Purkinje cell (primary cell): ENCODE measurements at places on chromosomes 2 and 18. TPM values are rescaled to one million over a fixed set of nuclear protein-coding genes. Genes with fewer than 3 reads are reported as not detected.

The GLI2 gene
- 0.19 and 0.83 TPM in 2 replicates for polyA plus RNA-seq

The UGT1A8 gene
- not detected in 2 replicates for polyA plus RNA-seq

The ASXL3 gene
- 0.50 and 2.2 TPM in 2 replicates for polyA plus RNA-seq

The ZBTB7C gene
- 0.07 and 1.1 TPM in 2 replicates for polyA plus RNA-seq

The ERICH2 gene
- 18.1 and 23.4 TPM in 2 replicates for polyA plus RNA-seq

The EMILIN1 gene
- not detected in 2 replicates for polyA plus RNA-seq

The CYS1 gene
- polyA plus RNA-seq: 0.22 and 1.0 TPM in 2 replicates

The COL6A3 gene
- polyA plus RNA-seq: 0.03 TPM in 1 of 2 replicates, not detected in the other

The ABHD1 gene
- polyA plus RNA-seq: not detected in 2 replicates

The CFAP221 gene
- polyA plus RNA-seq: 16.7 and 29.3 TPM in 2 replicates

The IHH gene
- not detected in 2 replicates for polyA plus RNA-seq

The REEP1 gene
- polyA plus RNA-seq: 144 and 206 TPM in 2 replicates

The EGR4 gene
- 0.99 TPM in 1 of 2 replicates, not detected in the other for polyA plus RNA-seq

The FZD7 gene
- 3.3 and 6.0 TPM in 2 replicates for polyA plus RNA-seq

The ANKRD62 gene
- not detected in 2 replicates for polyA plus RNA-seq

The DSC3 gene
- polyA plus RNA-seq: not detected in 2 replicates

The XIRP2 gene
- not detected in 2 replicates for polyA plus RNA-seq

The CYP26B1 gene
- 1.1 and 2.8 TPM in 2 replicates for polyA plus RNA-seq

The NDC80 gene
- polyA plus RNA-seq: 0.39 TPM in 1 of 2 replicates, not detected in the other

The L3MBTL4 gene
- 0.31 TPM in 1 of 2 replicates, not detected in the other for polyA plus RNA-seq

The HOXD4 gene
- not detected in 2 replicates for polyA plus RNA-seq

The FLACC1 gene
- 0.88 and 1.1 TPM in 2 replicates for polyA plus RNA-seq

The EFHD1 gene
- polyA plus RNA-seq: 0.15 TPM in 1 of 2 replicates, not detected in the other

The MAL gene
- 60.2 and 73.7 TPM in 2 replicates for polyA plus RNA-seq

The KCNG3 gene
- 0.15 TPM in 1 of 2 replicates, not detected in the other for polyA plus RNA-seq

The SRBD1 gene
- 6.4 and 8.5 TPM in 2 replicates for polyA plus RNA-seq

The LAMA3 gene
- polyA plus RNA-seq: not detected in 2 replicates

The RAB6C gene
- polyA plus RNA-seq: 2.8 TPM in 1 of 2 replicates, not detected in the other

The SCN1A gene
- polyA plus RNA-seq: 76.2 and 109 TPM in 2 replicates

The CYP20A1 gene
- 0.32 and 10.3 TPM in 2 replicates for polyA plus RNA-seq

The SPC25 gene
- 3.7 and 7.0 TPM in 2 replicates for polyA plus RNA-seq

The COL4A4 gene
- polyA plus RNA-seq: 0.67 and 0.86 TPM in 2 replicates

The SPDYA gene
- 2.3 and 3.0 TPM in 2 replicates for polyA plus RNA-seq

The SCG2 gene
- polyA plus RNA-seq: 2.8 and 35.8 TPM in 2 replicates

The GAREM2 gene
- 1.2 and 1.6 TPM in 2 replicates for polyA plus RNA-seq

The RAB27B gene
- polyA plus RNA-seq: 6.7 and 9.1 TPM in 2 replicates
